Sigmoid colon (tissue), 7 donors: ENCODE measurements at places on chromosomes 12 and 14. TPM values are rescaled to one million over a fixed set of nuclear protein-coding genes. Genes with fewer than 3 reads are reported as not detected.

The TMCC3 gene
- total RNA-seq: 8.3 TPM

The POTEG gene
- total RNA-seq: not detected

- DNase-seq: no peak
These were observed 517.1 kb downstream of the PRKD1 start for GRCh38 chr14:29410581-29410980.

DNA sequence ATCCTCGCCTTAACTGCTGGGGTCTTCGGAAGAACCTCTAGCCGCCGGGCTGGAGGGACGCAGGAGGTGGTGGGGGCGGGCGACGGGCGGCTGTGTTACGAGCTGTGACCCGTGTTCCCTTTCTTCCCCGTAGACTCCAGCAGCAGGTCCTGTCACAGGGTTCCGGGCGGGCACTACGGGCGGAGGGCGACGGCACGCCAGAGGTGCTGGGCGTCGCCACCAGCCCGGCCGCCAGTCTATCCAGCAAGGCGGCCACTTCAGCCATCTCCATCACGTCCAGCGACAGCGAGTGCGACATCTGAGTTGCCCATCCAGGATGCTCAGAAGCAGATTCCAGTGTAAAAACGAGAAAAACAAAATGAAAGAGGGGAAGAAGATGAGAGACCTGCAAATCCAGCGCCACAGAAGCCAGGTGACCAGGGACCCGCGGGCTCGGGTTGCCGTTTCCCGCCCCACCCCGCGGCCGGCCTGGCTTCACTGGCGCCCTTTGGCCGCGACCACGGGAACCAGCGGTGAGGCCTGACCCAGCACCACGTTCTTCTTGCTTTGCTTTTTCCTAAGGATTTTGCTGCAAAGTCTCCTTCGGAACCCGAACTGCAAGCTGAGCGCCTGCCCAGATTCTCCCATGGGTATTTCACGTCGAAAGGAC, 2.1 kb downstream of the SIX6 start:
- DNase-seq: no peak

DNA sequence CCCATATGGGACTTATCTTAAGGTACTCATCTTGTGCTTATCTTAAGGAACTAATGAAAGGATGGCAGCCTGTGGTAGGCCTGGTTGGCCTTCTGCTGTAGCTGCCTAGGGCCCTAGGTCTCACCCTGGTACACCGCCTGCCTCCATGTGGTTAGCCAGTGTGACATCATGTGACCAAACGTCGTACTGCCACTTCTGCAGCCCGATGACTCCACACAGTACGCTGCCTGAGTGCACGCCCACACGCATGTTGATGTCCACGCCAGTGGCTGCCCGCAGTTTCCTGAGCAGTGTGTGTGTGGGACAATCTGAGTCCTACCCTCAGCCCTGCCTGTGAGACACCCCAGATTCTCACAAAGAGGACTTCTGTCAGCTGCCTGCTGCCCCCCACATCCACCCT, 5.1 kb downstream of the ADCY4 start:
- DNase-seq: peak; percentile 76

DNA sequence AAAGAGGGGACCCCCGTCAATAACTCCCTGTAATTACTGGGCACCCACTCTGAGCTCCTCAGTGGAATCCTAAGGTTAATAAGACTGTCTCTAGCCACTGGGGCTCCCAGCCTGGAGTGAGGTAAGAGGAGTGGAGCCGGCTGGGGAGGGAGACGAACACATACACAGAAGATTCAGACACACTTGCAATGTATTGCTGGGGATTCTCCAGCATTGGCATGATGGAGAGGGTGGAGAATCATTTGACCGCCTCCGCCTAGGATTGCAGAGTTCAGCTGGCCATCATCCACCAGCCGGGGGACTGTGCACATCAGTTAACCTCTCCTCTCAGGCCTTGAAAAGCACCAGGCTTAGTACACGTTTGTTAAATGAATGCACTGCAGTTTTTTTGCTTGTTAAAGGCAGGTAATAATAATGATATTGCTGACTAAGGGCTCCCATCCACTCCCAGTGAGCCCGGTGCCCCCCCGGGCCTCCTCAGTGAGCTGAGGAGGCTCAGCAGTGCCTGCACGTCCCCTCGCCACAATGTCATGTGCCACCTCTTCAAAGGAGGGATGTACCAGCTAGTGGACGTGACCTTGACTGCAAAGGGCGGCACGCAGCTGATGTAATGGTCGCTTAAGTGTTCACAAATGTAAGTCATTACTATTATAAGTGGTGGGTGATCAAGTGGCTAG, 20.3 kb upstream of the FAIM2 start:
- DNase-seq: no peak

DNA sequence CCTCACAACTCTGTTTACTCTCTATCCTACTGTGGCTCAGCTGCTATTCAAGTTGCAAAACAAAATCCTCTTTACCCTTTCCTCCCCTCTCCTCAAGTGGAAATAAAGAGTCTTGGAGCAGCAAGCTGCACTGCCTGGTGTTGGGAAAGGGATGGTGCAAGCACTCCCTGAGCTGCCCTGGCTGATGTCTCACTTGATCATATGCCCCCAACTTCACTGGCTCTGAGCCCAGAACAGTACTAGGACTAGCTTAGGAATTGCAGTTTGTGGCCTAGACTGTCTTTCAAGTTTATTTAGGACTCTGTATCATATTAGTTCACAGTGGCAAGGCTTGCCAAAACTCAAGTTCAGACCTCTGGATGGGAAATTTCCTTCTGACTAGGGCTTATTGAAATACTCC, 1683.8 kb upstream of the SEL1L start:
- DNase-seq: no peak

DNA sequence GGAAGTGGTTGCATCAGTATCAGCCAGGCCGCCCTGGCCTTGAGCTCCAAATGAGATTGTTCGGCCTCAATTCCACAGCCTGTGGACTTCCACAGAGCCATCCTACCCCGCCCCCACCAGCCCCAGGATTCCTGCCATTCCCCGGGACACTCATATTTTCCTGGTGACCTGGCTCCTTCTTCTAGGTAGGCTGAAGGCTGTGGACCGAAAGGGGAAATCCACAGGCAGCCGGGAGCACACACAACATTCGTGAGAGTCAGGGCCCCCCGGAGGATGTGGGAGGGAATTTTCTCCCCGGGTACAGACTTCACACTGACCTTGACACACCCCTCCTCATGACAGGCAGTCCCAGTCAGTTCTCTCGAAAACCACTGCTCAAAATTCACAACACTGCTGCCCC, 39.9 kb downstream of the RIN3 start:
- no peak for DNase-seq

DNA sequence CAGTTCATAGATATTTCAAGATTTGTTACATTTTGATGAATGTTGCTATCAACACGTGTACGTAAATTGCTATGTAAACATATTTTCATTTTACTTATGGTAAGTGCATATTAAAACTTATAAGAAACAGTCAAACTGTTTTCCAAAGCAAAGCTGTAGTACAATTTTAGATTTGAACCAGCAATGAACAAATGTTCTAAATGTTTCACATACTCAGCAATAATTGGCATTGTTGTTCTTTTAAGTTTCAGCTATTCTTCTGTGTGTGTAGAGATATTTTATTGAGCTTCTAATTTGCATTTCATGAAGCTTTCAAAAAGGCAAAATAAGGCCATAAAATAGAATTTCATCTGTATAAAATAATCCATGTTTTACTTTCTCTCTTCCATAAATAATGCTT, 1433.2 kb downstream of the LRFN5 start:
- DNase-seq: no peak

DNA sequence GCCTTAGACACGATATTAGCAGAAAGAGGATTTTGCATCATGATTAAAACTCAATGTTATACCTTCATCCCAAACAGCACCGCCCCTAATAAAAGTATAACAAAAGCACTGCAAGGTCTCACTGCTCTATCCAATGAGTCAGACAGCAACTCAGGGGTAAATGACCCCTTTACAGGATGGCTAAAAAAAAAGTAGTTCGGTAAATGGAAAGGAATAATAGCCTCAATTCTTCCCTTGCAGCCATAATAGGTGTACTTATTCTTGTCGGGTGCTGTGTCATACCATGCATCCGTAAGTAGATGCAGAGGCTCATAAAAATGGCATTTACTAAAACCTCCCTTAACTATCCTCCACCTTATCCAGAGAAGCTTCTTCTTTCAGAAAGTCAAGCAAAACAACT, 53.9 kb upstream of the AP4S1 start:
- DNase-seq: no peak

GRCh38 chr12:105330931-105331804, 677 bp downstream of the C12orf75 start:
- DNase-seq: no peak

The PLEKHD1 gene
- total RNA-seq: under 0.01 TPM

DNA sequence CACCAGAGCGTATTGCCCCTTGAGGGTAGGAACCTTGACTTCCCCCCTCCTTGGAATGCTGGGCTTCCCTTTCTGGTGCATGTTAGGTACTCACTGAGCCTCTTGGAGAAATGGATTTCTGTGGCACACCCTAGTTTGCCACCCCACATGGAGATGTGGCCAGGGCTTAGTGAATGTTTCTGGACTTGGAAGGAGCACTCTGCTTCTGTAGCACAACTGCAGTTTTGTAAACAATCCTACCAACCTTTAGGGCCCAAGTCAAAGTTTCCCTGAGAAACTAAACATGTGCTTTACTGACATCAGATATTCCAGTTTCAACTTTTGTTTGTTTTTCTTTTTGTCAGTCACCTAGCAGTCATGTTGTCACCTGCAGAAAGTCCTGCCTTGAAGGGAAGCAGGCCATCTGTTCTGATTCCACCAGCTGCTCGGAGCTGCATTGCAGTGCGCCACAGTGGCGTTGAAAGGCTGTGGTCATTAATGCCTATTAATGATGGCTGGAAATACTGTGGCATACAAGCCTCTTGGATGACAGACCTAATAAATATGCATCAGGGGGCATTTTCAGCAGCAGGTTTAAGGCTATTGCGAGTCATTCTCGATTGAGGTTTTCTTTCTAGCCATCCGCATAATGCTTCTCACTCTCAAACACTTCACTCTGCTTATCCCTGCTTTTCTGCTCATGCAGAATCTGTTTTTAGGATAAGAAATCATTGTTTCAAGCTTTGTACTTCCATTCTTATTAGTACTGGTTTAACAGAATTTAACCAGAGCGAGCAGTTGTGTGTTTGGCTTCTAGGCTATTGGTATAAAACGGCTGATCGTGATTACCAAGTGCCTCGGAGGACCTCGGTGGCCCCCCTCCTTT, 7.8 kb downstream of the PELI2 start:
- DNase-seq: no peak

The HSPB8 gene
- total RNA-seq: 448 TPM

DNA sequence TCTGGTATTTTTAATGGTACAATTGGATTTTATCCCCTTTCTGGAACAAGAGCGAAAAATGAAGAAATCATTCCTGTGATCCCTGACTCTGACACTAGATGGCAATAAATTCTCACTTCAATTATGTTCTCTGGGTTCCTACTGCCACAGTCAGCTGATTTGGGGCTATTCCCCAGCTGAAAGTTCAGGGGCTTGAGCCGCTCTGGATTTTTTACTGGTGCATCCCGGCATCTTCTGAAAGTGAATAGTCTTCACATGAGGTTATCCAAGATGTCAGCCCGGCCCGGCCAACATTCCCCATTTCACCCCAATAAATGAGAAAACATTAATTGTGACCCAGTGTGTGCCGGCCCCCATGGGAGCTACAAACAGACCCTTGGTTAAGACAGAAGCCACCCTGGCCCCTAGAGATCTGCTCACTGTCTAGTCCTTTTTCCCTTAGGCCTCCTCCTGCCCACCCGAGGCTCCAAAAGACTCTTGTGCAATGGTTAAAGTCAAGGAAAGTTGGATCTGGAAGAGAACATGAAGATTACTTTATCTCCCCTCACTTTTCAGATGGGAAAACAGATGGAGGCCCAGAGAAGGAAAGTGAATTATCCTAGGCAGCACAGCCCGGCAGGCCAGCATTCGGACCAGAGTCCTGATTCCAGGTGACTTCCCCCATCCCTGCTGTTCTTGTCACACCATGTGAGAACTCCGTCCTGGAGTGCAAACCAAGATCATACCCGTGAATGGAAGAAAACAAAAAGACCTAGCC, 20.8 kb downstream of the CKAP4 start:
- DNase-seq: no peak

DNA sequence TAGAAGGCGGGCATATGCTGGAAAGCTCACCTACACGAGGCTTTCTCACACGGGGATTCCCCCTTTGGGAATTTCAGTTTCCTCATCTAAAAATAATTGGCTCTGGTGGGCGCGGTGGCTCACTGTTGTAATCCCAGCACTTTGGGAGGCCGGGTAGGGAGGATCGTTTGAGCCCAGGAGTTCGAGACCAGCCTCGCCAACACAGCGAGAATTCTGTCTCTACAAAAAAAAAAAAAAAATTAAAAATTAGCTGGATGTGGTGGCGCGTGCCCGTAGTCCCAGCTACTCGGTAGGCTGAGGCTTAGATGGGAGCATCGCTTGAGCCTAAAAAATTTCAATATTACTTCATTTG, 400 bp upstream of the NDUFA12 start:
- no peak for DNase-seq

- DNase-seq: no peak
These were observed 3.4 kb downstream of the AQP5 start for GRCh38 chr12:49964849-49965624.

The STON2 gene
- total RNA-seq: 12.2 TPM

- no peak for DNase-seq
These were observed 100.2 kb downstream of the BBS10 start for GRCh38 chr12:76247992-76248391.

DNA sequence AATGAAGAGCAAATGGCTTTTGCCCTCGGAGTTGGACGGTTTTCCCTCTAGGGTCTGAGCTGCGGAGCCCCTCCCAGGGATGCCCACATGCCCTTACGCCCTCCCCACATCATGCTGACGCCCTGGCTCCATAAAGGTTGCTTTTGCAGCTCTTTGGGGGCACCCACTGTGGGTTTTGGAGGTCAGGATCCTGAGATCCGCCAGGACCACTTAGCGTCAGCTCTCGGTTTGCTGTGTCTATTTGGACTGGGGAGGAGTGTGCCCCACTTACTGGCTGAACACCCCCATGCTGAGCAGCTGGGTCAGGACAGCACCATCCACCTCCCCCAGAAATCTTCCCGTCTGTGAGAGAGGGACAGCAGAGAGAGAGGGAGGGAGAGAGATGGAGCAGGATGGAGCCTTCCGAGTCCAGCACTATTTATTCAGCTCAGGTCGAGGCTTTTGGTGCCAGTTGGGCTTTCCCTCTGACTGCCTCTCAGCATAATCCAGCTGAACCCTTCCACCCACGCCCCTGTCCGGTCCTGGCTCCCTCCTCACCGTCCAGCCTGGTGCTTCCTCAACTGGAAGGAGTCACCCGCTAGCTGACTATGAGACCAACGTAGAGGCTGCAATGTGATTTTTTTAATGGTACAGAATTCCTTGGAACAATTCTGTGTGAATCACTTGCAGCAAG, 18.9 kb upstream of the LRTM2 start:
- no peak for DNase-seq

The ASPG gene
- total RNA-seq: 0.14 TPM
